Upper lobe of right lung (tissue), 1 donor: ENCODE measurements at places on chromosomes 1 and 21. TPM values are rescaled to one million over a fixed set of nuclear protein-coding genes. Genes with fewer than 3 reads are reported as not detected.

DNA sequence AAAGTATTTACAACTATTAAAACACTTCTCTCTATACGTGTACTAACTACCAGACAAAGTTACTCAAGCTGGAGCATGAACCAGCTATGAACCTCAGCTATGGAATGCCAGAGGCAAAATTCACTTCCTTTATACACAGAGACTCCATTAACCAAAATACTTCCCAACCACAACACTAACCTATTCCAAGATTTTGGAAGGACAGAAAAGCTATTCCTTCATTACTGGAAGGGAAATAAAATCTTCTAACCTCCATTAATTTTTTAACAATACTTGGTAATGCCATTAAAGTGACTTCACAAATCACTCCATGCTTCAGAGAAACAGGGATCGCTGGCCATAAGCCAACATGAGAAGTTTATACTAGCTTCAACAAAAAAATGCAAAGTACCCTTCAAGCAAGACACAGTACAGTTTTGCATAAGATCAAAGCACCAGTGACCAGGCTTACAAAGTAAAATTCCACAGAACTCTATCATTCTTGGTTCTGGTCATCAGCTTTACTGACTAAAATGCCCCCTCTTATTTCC, 58.0 kb downstream of the PUM1 start:
- DNase-seq, result no peak

GRCh38 chr1:162389021-162389818, 7.7 kb downstream of the C1orf226 start:
- no peak for DNase-seq

DNA sequence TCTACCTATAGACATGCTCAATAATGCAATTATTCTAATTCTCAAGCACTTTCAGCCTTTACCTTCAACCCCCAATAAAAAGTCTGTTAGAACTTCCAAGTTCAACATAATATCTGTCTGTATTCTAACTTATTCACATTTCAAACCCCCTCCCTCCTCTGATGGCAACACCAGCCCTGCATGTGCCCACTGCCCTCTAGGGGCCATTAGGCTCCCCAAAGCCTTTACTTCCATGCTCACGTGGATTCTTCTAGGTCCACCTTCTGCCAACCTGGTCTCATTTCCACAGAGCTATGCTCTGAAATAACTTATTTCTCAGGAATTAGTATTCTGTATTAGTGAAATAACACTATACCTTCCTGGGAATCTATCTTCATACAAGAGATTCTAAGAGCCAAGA, 22.2 kb upstream of the KPRP start:
- DNase-seq, result no peak

DNA sequence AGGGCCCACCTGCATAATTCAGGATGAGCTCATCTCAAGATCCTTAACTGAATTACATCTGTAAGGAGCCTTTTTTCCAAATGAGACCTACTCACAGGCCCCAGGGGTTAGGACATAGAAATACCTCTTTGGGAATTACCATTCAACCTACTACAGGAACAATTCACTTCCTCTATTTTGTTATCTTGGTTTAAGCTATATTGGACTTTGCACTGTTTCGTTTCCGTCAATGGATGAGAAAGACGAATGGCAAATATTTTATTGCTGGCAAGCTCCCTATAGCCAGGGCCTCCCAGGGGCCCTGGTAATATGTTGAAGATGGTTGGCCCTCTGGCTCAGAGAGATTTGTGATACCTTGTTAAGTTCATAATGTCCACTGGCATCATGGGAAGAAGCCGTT, 384.2 kb upstream of the DUSP10 start:
- DNase-seq, result no peak

PUSL1 gene
- total RNA-seq, result 14.2 TPM

DNA sequence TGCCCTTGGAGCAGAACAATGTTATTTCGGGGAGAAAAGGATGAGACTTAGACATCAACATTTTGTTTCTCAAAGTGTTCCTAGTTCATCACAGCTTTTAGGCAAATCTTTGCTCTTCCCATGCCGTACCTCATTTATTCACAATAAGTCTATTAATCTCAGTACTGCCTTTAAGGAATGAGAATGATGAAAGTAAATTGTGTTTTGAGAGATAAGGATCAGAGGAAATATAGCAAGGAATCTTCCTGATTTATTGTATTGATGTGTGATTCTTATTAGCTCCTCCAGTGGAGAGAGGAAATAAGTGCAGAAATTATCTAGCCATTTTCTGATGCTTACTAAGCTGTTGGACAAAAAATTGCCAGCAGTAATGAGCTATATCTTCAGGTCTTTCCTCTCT, 2.0 kb downstream of the POLR3C start:
- no peak for DNase-seq

- no peak for DNase-seq
Observed at GRCh38 chr1:241485554-241485992, 34.0 kb downstream of the FH start.

DNA sequence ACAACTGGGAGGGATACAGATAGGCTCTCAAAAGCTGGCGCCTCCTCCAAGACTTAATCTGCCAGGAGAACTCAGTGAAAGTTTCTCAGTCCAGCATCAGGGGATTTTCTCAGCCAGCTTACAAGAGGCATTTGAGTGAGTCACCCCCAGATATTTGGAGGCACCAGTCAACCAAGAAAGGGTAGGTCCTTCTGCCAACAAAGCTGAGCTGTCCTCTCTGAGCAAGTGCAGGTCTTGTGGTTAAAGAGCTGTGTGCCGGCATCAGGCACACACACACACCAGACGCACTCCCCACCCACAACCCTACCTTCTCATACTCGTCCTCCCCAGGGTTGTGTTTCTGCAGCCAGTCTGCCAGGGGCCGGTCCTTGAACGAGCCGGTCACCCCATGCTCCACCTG, 27.0 kb upstream of the PPP1R15B start:
- no peak for DNase-seq

DNA sequence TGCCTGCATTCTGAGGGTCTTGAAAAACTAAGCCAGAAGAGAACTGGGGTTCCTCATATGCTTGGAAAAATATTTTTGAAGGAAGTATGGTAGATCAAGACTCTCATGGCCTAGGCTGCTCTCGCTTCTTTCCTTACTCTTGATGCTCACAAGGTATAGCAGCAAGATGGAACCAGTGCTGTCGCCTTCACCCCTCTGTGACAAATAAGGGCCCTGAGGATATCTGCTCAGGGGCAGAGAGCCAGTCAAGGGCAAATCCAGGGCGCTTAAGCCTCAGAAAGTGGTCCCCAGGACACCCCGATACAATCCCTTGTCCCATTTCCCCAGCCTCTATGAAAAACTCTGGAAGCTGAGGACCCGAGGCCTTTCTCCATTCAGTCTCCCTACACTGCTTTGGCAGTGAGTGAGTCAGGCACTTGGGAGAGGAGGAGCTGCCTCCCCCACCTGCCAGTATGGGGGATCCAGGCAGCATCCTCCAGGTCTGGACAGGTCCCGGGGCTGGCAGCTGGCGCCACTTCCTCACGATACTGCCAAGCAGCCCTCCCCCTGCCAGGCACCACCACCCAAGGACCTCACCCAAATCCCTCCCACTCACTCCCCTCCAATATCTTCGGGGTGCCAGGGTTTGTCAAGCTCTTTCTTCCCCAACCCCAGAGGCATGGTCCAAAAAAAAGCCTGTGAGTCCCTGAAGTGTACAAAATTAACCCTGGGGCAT, 1.3 kb downstream of the IGSF9 start:
- peak; percentile 3 for DNase-seq

NBPF4 gene
- not detected for total RNA-seq

GRCh38 chr1:236149003-236149595, 6.8 kb downstream of the GPR137B start:
- no peak for DNase-seq

LRRN2 gene
- total RNA-seq, result 3.2 TPM
